Epithelial cell of proximal tubule (primary cell): ENCODE measurements at places on chromosomes 4 and X. TPM values are rescaled to one million over a fixed set of nuclear protein-coding genes. Genes with fewer than 3 reads are reported as not detected.

Gene TMEM35A
- total RNA-seq, result 0.29 and 1.0 TPM in 2 replicates

Gene MCF2
- 0.07 and 0.17 TPM in 2 replicates for total RNA-seq

Gene HTRA3
- 0.80 and 1.2 TPM in 2 replicates for total RNA-seq

Gene ART3
- not detected in 2 replicates for total RNA-seq

Gene CRMP1
- 0.22 and 1.8 TPM in 2 replicates for total RNA-seq

DNA sequence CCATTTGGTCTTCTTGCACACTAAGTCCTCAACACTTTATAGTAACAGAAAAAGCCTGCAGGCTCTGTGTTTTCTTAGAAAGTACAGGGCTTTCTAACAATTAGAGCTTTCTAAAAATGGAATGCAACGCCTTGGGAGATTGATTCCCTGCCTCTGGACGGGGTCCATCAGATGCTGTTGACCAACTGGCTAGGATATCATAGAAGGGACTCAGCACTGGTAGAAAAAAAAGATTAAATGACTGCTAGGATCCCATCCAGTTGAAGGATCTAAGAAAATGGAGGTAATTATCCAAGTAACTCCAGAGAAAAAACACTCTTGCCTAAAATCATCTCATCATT, 39.5 kb downstream of the USP46 start:
- DNase-seq, result no peak

DNA sequence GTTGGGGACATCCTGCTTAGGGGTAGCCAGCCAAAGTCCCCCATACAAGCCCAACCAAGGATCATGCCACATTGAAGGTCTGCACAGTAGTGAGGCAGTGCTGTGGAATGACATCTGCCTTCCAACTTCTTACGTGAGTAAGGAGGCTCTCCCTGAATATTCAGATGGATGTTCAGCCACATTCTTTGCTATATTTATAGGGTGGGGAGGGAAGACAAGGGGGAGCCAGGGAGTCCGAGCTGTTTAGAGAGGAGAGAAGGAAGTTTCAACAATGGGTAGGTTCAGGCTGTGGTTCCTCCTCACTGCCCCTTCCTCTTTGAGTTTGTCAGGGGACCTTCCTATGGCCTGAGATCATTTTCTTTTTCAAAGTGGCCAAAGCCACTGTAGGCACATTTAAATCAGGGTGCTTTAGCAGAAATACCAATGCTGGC, 29.8 kb downstream of the MSN start:
- DNase-seq, result no peak

- no peak for DNase-seq
Observed at GRCh38 chr4:148944136-148944838, 502.1 kb upstream of the NR3C2 start.

DNA sequence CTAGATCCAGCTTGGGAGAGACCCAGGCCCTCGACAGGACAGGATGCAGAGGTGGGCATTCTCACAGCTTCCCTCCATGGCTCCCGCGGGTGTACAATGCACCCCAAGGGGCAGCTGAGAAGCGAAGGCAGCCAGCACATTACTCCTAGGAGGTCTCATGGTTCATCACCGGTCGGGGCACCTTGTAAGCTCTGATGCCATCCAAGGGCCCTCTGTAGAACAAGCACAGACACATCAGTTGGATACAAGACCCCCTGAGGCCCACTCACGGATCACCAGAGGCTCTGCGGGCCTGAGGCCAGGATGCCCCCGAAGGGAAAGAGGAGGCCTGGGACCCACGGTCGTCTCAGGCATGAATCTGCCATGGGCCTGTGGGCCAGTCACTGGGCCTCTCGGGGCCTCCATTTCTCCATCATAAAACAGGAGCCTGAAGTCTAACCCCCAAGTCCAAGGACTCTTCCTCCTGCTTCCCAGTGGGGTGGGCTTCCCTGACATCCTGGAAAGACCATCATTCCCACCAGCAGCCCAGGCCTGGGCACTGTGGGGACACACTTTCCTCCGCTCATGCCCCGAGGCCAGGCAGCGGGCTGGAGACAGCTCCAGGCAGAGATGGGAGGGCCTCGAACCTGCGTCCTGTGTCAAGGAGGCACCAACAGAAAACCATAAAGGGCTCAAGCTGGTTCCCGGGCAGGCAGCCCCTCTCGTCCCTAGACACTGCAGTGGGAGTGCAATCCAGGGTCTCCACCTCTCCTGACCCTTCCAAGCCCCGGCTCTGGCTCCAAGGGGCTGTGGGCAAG, 20.1 kb downstream of the HMX1 start:
- DNase-seq, result no peak

GRCh38 chr4:154076921-154077320, 288.0 kb upstream of the SFRP2 start:
- DNase-seq, result no peak

DNA sequence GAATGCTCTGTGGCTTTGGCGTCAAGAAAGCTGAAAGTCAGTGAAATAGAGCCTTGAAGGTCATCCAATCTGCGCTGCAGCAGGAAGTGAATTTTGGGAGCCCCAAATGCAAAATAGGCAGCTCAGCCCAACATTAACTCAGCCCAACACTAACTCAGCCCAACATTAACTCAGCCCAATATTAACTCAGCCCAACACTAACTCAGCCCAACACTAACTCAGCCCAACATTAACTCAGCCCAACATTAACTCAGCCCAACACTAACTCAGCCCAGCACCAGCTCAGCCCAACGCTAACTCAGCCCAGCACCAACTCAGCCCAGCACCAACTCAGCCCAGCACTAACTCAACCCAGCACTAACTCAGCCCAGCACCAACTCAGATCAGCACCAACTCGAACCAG, 71.5 kb downstream of the SORBS2 start:
- no peak for DNase-seq

DNA sequence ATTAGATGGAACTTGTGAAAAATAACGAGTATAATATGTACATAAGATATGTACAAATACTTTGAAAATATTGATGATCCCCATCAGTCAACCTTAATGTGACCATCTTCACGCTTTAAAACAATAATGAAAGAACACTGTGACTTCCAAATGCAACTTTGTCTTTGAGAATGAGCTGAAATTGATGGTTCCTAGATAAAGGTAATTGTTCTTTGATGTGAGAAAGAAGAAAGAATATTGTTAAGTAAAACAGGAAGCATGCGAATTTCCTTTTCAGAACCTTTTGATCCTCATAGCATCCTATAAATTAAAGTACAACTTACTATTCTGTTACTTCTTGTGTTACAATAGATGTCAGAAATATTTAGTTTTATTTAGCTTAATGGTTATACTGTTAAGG, 22.2 kb downstream of the IL2 start:
- DNase-seq, result no peak
